ENCODE measurements at places on chromosomes 7 and 10. TPM values are rescaled to one million over a fixed set of nuclear protein-coding genes. Genes with fewer than 3 reads are reported as not detected.
A peak's percentile ranks its signal among the peaks of the same experiment; 100 is the strongest.

- DNase-seq: peak; percentile 39
These were observed 134.2 kb downstream of the CHN2 start for GRCh38 chr7:29328811-29329210.

DNA sequence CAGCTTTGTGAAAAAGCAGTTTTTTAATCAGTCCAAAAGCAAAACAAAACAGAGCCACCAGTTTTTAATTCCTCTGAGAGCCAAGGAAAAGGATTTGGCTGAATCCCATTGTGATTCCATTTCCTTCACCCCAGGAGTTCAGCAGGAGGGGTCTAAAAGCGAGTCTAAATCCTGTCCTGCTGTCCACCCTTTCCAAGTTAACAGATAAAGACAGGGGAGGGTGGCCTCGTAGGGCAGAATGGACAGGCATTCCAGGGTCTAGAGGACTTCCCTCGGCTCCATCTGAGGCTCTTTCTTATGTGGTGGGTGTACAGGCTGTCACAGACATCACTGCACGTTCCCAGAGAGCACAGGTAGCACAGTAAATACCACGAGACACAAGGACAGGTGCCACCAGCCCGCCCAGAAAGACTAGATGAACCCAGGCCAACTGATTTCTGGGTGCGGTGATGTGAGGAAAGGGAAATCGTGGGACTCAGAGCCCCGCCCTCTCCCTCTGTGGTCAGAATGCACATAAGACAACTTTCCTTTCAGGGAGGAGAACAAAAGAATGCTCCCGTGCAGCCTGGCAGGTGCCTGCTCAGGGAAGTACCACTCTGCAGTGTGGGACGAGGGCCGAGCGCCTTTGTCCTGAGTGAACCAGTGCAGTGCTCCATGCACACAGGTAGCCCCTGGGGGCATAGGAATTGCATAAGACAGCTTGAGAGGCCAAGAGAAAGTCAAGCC, 119.7 kb downstream of the ABLIM1 start:
- DNase-seq: no peak

- no peak for DNase-seq
These were observed 64.9 kb downstream of the TBXAS1 start for GRCh38 chr7:139893999-139894398.

DNA sequence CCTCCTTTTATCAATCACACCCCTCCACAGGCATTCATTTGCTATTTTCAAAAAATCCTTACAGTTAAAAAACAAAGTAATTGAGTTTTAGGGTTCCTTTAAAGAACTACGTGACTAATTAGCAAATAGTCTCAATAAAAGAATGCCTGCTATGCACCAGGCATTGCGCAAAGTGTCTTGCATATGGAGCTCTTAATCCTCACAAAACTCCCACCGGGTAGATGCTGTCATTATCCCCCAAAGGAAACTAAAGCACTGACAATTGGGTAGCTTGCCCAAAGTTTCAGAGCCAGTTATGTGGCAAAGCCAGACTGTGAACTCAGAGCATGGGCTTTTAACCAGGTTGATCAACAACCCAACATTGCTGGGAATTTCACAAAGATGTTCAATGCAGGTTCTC, 305.7 kb downstream of the ELMO1 start:
- no peak for DNase-seq

DNA sequence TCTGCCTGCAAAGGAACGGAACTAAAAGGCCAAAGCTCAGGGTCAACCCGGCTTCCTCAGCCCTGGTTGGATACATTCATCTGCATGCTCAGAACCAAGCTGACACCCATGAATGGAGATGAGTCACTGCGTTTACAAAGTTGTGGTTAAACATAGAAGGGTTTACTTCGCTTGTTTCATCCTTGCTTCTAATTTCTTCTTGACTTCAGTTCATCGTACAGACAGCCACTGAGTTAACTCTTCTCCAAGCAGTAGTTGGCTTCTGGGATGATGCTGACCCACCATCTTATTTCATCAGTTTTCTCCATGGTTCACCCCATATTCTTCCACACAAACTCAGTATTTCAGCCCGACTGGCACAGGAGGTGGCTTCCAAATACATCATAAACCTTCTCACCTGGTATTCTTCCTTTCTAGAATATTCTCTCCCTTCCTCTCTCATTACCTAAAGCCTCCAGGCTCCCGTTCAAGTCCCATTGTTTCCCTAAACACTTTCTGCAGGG, 166.3 kb upstream of the RNF32 start:
- DNase-seq: peak; percentile 72

DNA sequence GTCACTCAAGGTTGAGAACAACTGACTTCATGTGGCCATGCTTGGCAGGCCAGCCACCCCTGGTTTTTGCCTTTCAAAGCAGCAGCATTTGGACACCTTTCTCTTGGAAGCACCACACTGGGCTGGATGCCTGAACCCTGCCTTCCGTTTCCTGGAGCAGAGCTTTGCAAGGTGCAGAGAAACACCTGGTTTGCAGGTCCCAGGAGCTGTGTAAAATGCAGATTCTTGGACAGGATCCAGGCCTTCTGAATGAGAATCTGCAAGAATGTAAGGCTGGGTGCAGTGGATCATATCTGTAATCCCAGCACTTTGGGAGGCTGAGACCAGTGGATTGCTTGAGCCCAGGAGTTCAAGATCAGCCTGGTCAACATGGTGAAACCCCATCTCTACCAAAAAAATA, 18.0 kb upstream of the DUSP5 start:
- no peak for DNase-seq

DNA sequence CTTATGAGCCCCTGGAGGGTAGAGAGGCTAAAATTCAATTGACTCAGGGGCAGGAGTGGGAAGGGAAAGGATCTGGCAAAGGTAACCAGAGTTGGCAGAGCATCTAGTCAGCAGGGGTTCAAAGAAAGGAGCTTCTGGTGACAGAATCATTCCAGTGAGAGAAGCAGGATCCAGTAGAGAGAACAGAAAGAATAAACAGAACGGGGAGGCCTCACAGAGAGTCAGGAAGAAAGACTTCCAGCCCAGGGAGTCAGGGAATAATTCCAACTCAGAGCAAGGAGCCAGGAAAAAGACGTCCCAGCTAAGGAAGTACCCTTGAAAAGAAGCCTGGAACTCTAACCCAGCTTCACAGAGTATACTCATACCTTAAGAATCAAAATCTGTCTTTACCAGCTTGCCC, 66.6 kb upstream of the CPXM2 start:
- DNase-seq: no peak

GRCh38 chr10:61935077-61935476, 33.6 kb downstream of the ARID5B start:
- DNase-seq: no peak

DNA sequence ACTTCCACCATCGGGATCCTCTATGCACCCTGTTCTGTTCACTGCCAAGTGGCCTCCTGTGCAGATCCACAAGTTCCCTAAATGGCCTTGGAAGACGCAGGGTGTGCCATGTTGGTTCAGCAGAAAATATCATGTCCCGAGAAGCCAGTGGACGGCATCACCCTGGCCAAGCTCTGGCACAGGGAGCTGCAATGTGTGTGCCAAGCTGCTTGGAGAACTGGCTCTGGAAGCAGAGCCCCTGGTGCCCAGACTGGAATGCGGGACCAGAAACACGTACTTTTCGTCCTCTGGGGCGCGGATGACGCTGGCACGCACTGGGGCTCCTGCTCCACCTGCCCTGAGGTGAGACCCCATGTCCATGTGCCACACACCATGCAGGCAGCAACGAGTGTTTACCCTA, 124.7 kb upstream of the CARD11 start:
- DNase-seq: no peak

DNA sequence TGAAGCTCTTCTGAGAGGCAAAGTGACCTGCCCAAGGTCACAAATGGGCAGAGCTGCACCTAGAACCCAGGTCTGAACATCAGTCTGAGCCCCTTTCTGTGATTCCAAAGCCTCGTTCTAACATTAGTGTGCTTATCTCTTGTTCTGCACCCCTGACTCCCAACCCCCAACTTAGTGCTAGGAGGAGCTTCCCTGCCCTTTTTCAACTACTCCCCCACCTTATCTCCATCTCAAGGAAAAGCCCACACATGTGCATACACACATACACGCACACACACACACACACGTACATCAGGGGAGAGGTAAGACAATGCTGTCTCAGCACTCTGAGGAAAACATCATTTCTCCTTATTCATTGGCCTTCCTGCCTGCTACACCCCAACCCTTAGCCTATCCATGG, 8.3 kb downstream of the PRRT4 start:
- DNase-seq: no peak

Gene RTKN2
- 8.6 TPM for total RNA-seq

Gene CALHM3
- not detected for total RNA-seq

Gene ZNF425
- total RNA-seq: 6.3 TPM
